ENCODE measurements at places on chromosomes 1 and 21.

DNA sequence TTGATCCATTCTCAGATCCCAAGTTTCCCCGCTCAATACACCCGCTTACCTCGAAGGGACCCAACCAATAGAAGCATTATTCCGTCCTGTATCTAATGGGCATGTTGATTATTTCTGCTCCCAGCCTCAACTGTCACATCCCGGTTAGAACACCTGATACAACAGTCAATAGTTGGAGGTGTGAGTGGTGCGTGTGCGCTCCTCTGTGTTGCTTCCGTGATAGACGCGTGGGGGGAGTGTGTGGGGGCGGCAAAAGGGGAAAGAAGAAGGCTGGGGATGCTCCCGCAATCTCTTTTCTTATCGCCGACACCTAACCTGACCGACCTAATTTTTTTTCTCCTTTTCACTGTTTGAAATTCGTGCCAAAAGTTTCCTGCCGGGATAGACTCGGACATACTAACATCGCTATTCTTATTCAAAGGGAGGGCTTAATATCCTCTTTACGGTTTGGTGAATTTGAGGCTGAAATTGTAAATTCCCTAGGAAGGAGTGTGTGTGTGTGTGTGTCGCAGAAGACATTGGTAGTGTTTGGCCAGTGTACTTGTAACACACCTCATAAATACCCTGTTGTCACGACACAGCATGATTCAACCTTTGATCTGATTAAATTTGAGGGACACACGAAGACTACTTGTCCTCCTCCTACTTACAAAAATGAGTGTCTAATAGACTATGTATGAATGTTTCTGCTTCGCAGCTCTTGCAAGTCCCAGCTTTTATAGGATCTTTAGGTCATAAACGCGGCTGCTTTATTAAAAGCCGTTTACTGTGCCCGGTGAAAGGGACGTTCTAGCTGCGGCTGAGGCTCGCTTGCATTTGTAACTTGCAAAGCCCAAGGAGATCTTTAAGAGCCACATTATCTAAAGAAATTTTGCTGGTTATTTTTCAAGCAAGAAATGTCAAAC, 1.5 kb upstream of the PROX1 start:
- no peak for DNase-seq

- DNase-seq, result no peak
These were observed 408.8 kb upstream of the BEND5 start for GRCh38 chr1:49185450-49185980.

DNA sequence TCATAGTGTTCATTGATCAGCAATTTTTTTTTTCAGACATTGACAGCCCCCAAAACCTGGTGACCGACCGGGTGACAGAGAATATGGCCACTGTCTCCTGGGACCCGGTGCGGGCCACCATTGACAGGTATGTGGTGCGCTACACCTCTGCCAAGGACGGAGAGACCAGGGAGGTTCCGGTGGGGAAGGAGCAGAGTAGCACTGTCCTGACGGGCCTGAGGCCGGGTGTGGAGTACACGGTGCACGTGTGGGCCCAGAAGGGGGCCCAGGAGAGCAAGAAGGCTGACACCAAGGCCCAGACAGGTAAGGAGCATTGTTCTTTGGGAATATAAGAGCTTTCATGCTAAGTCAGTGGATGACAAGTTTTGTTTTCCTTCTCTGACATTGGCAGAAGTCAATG, 49.3 kb downstream of the TNN start:
- no peak for DNase-seq

DNA sequence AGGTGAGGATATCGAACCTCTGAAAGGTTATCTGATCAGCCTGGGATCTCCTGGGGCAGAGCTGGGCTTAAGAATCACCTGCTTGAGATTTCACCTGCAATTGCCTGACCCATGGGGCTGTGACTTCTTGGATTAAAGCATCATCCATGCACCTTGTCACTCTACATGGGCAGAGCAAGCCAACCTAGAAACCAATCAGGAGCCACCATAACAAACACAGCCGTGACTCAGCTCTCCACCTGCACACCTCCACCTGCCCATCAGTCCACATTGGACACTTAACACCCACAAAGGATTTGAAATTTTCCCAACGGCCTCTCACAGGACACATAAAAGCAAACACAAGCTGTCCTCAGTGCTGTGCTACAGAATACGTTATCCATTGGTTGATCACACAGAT, 35.1 kb upstream of the ETS2 start:
- no peak for DNase-seq

GRCh38 chr1:40872276-40872675, 10.1 kb upstream of the CITED4 start:
- DNase-seq, result no peak

- DNase-seq, result no peak
These were observed 538.0 kb upstream of the CAMK1G start for GRCh38 chr1:209045331-209046057.

GRCh38 chr1:15212216-15212953, 34.6 kb upstream of the FHAD1 start:
- DNase-seq, result peak; percentile 60
